Fibroblast of villous mesenchyme (primary cell): ENCODE measurements at places on chromosomes 3 and 15. TPM values are rescaled to one million over a fixed set of nuclear protein-coding genes. Genes with fewer than 3 reads are reported as not detected.
A peak's percentile ranks its signal among the peaks of the same experiment; 100 is the strongest.

DNA sequence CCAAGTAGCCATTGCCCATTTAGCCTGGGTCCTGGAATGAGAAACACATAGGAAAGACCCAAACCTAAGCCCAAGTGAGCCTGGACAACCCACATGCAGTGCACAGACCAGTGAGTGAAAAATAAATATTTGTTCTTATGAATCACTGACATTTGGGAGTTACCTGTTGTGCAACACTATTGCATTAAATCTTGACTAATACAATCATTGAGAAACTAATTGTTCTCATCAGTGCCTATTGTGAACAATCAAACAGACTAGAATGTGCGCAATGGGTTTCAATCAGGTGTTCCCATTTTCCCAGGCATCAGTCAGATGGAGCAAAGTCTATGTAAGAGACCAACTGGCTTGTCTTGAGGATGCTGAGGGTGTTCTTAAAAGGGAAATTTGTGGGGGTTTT lies 54.7 kb upstream of the CNOT10 start:
- peak; percentile 8 for DNase-seq

DNA sequence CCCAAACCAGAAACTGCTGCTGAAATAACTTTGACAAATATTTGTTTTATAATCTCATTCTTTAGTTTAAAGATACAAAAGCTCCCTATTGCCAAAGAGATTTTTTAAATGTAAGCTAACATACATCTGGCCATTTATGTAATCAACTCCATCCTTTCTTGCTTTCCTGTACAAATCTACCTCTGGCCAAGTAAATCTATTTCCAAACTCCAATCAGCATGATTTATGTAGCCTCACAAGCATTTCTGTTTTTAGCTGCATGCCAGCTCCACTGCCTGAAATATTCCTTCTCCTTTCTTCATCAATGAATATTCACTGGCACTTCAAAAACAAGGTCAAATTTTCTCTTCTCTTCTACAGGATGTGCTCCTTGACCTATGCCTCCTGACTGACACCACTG lies 80.0 kb downstream of the SHOX2 start:
- DNase-seq: no peak

DNA sequence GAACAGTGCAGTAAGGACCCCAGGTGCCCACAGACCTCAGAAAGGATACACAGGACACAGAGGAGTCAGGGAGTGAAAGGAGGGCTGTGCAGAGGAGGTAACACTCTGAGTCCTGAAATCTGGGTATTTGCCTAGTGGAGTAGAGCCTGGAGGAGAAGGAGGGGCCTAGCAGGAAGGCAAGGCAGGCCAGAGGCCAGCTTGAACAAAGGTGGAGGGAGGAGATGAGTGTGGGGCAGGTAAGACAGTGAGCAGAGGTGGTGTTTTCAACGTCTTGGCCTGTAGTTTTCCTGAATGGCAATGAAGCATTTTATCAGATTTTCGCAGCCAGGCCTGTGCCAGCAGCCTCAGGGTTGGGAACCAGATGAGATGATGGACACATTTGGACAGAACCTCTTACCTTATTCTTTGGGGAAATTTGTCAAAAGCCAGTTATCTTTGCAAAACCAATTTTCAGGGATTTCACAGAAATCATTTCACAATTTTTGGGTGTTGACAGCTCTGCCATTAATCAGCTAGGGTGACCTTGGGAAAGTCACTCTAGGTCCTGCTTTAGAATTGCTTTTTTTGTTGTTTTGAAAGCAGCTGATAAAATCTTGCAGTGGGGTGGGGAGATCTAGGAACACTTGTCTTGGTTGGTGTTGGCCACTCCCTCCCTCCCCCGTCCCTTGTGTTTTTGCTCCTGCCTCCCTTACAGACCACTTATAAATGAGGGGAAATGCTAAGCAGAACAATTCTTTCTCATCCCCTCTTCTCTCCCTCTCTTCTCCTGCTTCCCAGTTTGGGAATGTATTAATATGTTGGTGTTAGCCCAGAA lies 38.4 kb downstream of the SPSB4 start:
- DNase-seq: no peak

Gene NEK4
- 28.1 and 33.2 TPM in 2 replicates for total RNA-seq

DNA sequence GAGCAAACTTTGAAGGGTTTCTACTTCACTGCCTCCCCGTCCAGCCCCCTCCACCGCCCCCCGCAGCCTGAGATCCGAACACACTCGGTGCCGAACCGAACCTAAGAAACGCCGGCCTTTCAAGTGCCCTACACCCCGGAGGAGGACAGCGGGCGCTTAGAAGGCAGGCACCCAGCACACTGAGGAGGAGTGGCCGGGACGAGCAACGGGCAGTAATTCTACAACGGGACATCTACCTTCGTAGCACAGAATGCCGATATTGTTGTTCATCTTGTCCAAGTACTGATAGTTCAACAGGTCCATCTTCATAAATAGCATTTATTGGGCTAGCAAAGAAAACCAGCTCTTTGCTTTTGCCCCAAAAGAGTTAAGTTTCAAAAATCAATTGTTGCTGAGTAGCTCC lies 513 bp downstream of the VGLL4 start:
- peak; percentile 51 for DNase-seq

DNA sequence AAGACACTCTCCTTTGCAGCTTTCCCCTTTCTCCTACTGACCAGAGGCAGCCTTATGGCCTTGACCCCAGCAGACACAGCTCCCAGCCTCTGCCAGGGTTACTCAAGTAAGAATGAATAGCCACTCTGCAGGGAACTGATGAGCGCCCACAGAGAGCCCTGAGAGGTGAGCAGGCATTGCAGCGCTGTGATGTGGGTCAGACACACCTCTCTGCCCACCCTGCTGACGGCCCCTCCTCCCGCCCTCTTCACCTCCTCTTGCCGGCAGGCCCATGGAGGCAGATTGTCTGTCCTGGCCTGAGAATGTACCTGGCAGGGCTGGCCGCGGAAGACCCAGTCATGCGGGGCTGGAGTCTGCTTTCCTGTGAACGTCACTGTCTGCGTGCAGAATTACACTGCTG lies 512.6 kb upstream of the PPP2R3A start:
- DNase-seq: no peak

Gene ADAMTS9
- total RNA-seq: 1.7 and 1.9 TPM in 2 replicates

DNA sequence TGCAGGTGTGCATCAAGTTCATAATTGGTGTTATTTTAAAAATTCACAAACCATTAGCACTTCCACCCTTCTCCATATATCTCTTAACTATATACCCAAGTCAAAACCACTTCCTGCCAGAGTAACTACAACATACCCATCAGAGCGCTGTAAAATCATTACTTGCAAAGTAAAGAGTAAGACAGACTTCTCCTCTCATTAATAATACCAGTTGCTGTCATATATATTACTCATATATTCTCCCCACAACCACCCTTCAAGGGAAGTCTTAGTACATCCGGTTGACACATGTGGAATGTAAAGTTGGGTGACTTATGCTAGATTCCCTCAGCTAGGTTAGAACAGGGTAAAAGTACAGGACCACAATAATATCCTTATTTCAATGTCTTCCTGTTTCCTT lies 5.6 kb downstream of the TERC start:
- peak; percentile 7 for DNase-seq

Gene CNTN6
- under 0.01 and 0.97 TPM in 2 replicates for total RNA-seq
